ENCODE measurements at places on chromosomes 7 and 10.
A peak's percentile ranks its signal among the peaks of the same experiment; 100 is the strongest.

- DNase-seq: no peak
These were observed 250.5 kb downstream of the SDK1 start for GRCh38 chr7:3551536-3551935.

- peak; percentile 52 for DNase-seq
These were observed at the start of gene GSTO1 for GRCh38 chr10:104254493-104255310. Gene GSTO1 (plus strand): TSS chr10:104254892. CDS start chr10:104254929, 37 bp downstream.

DNA sequence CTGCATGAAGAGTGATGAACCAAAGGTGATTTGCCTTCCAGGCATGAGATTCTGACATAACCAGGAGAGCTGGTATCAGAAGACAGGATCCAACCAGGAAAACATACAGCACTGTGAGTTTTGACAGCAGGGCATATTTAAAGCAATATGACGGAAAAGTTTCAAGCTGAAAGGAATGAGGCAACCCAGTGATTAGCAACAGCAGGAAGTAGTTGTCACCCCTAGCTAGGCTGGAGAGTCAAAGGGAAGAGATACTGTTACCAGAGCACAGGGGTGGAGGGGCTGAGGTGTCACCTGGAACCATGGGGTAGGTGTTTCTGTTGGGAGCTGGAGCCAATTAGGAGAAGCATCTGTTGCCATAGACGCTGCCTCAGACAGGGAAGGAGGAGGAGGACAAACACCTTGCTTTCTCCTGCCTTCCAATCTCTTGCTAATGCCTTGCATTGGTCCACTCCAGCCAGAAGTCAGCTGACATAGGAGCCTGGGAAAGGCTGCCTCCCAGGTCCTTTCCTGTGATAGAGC is 125.4 kb upstream of the SORCS3 start:
- no peak for DNase-seq

DNA sequence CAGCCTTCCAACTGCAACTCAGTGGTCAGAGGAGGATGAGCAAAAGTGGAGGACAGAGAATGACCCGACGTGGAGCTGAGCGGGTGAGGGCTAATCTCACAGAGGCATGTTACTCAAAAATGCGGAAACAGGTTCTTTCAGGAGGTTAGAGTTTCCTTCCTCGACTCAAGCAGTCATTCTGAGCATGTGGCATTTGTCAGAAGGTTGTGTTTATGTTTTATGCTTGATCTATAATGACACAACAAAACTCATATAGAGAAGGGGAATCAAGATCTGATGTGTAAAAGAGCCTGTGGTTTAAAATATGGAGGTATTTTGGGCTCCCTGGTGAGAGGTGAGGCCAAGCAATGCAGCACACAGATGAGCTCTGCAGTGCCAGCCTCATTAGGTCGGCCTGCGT is 311.4 kb downstream of the ADARB2 start:
- no peak for DNase-seq

DNA sequence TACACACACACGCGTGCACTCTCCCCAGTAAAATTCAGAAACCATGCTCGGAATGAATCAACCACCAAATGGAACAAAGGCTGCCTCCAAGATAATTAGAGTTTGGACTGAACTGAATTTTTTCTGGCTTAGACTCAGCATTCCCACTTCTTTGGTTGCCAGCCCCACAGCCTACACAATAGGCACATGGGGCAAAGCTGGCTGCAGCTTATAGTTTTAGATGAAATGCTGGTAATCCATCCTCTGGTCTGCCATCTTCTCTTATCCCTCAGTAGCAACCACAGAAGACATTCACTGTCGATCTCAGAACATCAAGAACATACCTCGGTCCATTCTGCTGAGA is 44.2 kb downstream of the PDE1C start:
- no peak for DNase-seq

DNA sequence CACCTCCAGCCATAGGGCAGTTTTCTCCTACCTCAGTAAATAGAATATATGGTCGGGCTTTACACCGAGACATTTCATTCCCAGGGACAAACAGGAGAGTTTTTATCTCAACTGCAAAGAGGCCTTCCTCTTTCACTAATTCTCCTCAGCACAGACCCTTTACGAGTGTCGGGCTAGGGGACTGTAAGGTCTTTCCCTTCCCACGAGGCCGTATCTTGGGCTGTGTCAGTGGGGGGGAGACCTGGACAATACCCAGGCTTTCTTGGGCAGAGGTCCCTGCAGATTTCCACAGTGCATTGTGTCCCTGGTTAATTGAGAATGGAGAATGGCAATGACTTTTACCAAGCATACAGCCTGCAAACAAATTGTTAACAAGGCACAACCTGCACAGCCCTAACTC is 13.2 kb upstream of the ZNF488 start:
- no peak for DNase-seq

GRCh38 chr10:97408496-97408992 is 7.4 kb upstream of the RRP12 start:
- DNase-seq: no peak

GRCh38 chr7:141512597-141512996 is 38.6 kb upstream of the AGK start:
- DNase-seq: no peak

GRCh38 chr10:13329565-13329964 is 18.5 kb downstream of the SEPHS1 start:
- no peak for DNase-seq

DNA sequence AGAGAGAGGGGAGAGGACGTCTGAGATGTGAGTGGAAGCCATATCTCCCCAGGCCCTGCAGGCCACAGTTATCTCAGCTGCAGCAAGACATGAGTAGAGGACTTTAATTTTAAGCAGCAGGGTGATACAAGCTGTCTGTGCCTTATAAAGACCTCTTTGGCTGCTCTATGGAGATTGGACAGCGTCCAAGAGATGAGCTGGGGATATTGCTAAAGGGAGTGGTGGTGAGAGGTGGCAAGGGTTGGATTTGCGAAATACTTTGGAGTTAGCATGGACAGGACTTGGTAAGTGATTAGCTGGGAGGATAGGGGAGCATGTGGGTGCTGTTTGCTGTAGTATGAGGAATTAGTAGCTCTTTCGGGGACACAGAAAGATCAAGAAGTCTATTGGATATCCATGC is 191.8 kb downstream of the CACNB2 start:
- no peak for DNase-seq

GRCh38 chr10:11189582-11190376 is 172.1 kb downstream of the CELF2 start:
- DNase-seq: no peak

Data from CD4-positive, alpha-beta T cell treated with Interleukin-10 for 1 hour (primary cell).